NCI-H82 (cell line): ENCODE measurements at places on chromosomes 12 and 14.

- no peak for DNase-seq
Measured at GRCh38 chr12:10521555-10521954, 15.9 kb downstream of the EIF2S3B start.

- DNase-seq = no peak
Measured at GRCh38 chr12:30200864-30201263, 417.1 kb upstream of the TMTC1 start.

- no peak for DNase-seq
Measured at GRCh38 chr12:85828576-85828975, 7.6 kb downstream of the RASSF9 start.

GRCh38 chr14:79281244-79282152 is 929.8 kb downstream of the DIO2 start:
- no peak for DNase-seq

DNA sequence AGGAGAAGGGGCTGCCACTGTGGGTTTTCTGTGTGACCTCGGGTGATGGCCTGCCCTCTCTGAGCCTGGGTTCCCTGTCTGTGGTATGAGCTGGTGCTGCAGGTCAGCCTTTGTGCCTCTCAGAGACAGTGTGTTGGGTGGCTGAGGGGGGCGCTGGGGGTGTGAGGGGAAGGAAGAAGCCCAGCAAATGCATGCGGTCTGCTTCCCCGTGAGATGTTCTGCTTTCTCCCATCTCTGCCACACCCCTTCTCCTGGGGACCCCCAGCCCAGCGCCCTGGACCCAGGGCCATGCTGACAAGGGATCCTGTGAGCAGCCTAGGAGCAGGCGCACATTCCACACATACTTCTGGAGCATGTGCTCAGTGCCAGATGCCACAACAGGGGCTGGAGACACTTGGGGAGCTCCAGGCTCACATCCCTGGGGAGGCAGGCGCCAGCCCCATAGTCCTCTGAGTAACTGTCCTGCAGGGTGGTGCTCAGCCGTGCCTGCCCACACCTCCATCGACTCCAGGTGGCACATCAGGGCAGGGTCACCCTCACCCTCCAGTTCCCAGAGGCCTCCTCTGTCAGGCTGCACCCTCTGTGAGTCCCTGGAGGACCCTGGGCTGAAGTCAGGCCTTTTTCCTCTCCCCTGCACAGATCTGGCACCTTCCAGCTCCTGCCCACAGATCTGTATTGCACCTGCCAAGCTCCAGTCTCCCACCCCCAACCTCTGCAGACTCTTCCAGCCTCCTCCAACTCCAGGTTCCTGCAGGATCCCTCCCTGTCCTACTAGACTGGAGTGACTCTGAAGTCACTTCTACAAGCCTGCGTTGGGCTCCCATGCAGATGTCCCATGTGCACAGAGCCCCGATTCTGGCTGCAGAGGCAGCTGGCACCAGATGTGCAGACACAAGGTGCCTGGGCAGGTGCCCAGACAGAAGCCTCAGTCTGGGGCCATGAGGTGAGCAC is 205.6 kb downstream of the KIF26A start:
- no peak for DNase-seq

DNA sequence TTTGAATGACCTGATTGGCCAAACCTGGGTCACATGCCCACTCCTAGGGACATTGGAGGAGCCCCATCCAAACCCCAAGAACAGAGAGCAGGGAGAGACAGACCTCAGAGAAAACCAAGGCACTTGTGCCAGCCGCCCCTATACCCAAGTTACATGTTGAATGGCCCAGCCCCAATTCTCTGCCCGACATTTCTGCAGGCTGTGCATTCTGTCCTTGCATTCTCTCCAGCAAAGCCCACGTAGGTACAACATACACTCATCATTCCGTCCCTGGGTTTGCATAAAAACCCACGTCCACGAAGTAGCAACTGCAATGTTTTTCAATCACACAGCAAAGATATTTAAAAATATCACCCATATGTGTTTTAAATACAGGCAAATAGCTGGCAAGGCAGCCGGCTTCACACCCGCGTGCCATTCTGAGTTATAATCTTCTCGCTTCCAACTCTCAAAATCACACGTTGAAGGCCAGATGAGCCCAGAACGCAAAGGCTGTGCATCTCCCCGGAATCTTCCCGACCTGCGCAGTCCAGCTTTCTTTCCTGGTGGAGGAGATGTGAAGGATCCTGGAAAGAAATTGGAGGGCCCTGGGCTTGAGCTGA is 91.7 kb upstream of the MYL2 start:
- no peak for DNase-seq

DNA sequence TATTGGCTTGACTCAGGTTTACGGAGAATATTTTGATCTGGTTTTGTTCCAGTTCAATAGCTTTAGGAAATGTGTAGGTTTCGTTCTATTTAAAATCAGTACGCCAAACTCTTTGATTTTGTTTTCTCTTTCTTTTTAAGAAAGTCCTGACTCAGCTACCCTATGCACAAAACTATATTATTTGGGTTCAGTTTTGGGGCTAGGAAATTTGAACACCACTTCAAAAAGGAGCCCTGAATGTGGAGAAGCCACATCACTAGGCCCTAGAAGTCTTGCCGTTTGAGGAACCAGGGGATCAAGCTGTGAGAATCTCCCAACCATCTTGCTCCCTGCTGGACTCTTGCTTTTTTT is 168.2 kb upstream of the BCL2L14 start:
- no peak for DNase-seq

DNA sequence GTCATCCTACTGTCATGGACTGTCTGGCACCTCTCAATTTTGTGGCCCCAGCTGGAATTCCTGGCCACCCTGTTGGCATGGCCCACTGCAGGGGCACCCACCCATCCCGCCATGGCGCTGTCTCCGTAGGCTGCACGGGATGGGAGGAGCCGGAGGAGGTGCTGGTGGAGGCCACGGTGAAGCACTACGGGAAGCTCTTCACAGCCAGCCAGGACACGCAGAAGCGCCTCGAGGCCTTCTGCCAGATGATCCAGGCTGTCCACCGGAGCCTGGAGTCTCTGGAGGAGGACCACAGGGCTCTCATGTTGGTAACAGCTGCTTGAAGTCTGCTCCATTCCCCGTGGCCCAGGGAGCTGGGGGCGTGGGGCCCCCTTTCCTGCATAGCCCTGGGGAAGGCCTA is 3.9 kb downstream of the CCDC197 start:
- DNase-seq = no peak

DNA sequence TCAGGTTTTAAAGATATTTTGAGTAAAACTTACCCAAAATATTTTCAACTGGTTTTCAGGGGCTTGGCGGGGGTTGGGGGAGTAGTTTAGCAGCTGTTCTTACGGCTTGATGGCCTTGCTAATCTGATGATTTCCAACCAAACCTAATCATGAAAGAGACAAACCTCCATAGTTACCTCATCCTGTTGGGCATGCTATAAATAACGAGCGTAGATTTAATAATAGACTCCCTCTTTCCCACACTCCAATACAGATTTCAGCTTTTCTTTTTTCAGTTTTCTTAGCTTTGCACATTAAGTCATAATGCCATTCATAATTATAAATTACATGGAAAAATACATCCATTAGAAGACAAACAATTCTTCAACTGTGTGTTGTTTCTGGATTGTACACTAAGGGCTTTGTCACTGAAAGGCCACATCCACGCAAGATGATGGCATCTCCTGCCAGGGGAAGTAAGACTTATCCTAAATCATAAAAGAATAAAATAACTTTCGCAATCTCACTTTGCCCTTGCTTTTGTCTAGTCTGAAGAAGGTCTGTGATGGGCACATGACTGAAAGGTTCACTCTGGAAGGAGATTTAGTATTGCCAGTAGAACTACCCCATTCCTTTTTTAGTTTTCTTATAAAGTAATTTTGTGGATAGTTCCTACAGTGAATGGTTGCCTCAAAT is 23.2 kb downstream of the ITPR2 start:
- peak; percentile 27 for DNase-seq

DNA sequence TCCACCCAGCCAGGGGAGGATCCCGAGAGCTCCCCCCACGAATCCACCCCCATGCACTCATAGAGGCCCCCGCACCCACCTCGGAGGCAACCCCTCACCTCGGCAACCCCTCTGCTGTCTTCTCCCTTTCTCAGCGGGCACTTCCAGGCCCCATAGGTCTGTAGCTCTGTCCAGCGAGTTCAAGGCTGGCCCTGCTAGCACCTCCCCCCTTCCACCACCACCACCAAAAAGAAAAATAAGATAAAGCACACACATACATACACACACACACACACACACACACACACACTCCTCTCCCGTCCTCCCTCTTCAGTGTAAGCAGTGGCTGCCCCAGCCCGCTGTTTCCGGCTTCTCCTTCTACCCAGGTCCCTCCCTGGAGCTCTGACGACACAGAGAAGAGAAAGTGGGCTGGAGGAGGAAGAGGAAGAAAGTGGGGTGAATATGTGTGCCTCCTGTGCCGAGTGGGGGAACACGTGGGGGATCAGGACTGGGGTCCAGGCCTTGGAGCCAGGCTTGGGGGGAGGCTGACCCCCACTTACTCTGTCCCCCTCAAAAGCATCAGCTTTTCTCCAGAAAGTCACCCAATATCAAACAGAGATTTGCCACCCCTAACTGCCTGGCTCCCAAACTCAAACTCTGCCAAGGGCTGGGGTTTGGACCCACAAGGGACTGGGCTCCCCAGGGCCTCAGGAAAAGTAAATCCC is at the start of gene STAT6:
Gene STAT6, minus strand, starts transcription at position 332 of the 704 bp plus-strand sequence. CDS start 3,084 bp downstream, outside the sequence.
- peak; percentile 34 for DNase-seq

- no peak for DNase-seq
Measured at GRCh38 chr12:72547573-72547972, 275.4 kb downstream of the TRHDE start.

DNA sequence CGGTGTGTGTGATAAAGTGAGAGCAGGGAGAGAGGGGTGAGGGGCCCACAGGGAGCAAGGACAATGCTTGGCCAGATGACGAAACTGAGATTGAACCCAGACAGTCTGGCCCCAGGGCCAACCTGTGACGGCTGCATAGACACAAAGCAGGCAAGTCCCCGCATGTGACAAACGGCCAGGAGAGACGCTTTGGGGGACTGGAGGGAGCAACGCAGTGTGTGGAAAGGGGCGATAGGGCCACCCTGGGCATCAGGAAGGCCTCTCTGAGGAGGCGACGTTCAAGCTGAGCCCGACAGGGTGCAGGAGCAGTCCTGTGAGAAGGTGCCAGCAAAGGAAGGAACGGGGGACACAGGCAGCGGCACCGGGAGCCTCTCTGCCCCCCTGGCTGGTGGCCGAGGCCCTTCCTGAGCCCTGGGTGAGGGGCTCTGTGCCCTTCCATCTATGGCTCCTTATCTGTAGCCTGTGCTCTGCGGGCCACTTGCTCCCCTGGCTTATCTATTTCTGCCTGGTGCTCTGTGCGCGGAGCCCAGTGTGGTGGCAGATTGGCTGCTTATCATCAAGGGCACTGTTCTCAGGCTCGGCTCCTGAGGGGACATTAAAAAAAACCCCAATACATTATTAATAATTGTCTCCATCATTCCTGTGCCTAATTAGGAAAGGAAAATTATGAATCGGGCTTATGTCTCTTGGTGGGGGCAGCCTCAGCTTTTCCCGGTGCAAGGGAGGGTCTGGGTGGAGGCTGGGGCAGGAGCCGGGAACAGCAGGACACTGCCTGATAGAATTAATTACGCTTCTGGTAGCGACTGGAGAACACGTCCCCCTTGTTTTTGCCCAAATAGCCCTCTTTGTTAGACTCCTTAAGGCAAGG is 39.8 kb downstream of the PRIMA1 start:
- no peak for DNase-seq

DNA sequence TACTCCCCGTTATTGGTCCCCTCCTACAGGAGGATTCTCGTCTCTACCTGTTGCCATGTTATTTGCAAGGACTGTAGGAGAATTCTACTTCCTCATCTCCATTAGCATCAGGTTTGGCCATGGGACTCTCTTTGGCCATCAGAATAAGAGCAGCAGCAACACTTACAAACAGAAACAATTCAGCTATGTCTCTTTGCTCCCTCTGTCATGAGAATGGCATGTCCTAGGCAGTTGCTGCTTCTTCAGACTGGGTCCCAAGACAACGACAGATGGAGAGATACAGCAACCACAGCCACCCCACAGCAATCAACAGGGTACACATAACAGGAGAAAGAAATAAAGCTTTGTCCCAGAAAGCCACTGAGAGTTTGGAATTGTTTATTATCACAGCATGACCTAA is 19.7 kb downstream of the SLC41A2 start:
- DNase-seq = no peak

- no peak for DNase-seq
Measured at GRCh38 chr14:92982956-92983355, 60.0 kb downstream of the CHGA start.

GRCh38 chr14:105171004-105171673 is 2.6 kb upstream of the JAG2 start:
- DNase-seq = no peak

- DNase-seq = no peak
Measured at GRCh38 chr14:99261912-99262787, 9.8 kb downstream of the BCL11B start.

- no peak for DNase-seq
Measured at GRCh38 chr14:99716091-99716849, 32.2 kb downstream of the CYP46A1 start.

DNA sequence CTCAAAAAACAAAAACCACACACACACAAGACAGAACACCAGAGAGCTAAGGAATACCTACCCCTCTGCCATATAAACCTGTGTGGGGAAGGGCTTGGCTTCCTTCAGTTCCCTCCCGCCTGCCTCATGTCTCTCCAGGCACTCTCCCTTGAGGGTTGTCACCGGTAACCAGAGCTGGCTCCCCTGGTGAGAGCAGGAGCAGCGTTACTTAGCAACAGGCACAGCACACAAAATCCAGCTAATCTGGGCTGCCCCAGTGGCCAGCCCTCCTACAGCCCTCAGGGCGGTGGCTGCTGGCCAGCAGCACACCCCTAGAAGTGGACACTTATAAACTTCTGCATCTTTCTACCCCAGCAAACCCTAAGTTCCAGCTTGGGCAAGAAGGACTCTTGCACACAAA is 21.6 kb upstream of the NR4A1 start:
- DNase-seq = peak; percentile 86

- DNase-seq = no peak
Measured at GRCh38 chr12:79549531-79550271, 141.1 kb downstream of the PAWR start.

DNA sequence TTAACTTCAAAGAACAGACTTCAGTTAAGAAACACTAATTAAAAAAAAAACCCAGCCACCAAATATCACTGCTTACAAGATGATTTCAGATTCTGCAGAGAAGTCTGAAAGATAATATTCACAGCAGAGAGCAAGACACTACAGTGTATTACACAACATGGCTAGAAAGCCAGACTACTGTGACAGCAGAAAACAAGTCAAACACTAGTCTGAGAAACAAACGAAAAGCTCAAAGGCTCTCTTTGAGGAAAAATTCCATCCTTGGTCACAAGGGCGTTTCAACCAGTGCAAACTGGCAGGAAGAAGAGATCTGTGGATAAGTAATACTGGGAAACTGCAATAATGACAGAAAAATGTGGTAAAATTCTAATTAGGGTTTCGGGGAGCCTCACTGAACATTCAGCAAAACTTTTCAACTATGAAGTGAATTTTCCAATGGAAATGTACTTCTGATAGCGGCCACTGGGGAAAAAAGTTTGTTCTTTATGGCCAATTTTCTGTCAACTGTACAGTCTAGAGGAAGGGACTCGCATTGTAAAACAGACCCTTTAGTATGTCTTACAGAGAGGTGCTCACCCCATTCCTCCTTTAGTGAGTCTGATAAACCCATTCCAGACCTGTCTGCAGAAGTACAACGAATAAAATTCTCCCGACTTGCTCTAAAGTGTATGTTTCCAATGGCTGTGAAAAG is 50.4 kb downstream of the ACADS start:
- DNase-seq = no peak

- DNase-seq = no peak
Measured at GRCh38 chr12:58007875-58008274, 66.5 kb downstream of the ATP23 start.

GRCh38 chr12:38391007-38391406 is 74.4 kb downstream of the ALG10B start:
- no peak for DNase-seq
